Fibroblast of skin of abdomen (primary cell): ENCODE measurements at places on chromosomes 16 and 17.

- DNase-seq = no peak
Measured at GRCh38 chr17:6159541-6160231, 89.5 kb downstream of the WSCD1 start.

DNA sequence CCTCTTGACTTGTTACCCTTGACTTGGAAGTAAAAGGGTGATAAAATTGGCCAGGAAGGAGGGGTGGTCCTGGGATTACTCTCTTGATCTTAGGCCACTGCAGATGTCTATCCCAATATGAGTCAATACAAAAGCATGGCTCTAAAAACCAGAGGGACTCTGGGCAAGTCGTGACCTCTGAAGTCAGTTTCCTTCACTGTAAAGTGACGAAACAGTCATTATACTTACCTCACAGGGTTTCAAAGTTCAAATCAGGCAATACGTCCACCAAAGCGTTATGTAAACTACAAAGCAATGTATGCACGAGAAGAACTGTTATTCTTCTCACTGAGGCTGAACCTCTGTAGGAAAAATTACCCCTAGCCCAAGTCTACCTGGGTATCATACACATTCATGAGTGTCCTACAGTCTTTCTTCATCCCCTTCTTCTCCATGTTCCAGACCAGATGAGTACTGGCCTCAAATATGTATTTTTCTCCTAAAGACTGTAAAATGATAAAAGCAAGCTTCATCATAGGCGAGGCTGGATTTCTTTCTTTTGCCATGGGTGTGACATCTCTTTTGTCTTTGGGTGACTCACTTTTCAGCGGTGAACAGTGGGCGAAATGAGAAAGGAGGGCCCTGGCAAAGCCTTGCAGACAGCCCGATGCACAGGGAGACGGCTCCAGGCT, 34.5 kb upstream of the CLEC18B start:
- DNase-seq = no peak

DNA sequence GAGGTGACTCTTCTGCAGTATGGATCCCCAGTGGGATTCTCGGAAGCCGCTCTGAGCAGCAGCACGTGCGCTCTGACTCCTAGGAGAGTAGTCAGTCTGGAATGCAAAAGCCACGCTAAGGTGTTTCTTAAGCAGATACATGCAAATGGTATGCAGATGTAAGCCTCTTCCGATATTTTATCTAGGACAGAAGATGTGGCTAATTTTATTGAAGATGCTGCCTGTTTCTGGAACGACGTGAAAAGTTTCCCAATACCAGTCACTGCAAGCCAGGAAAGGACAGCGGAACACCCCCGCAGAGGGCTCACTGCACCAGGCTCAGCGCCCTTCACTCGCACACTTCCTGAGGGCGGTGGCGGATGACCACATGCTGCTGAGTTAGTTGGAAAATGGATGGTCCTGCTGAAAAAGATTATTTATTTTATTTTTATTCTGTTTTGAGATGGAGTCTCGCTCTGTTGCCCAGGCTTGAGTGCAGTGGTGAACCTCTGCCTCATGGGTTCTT, 10.1 kb downstream of the FADS6 start:
- peak; percentile 16 for DNase-seq

DNA sequence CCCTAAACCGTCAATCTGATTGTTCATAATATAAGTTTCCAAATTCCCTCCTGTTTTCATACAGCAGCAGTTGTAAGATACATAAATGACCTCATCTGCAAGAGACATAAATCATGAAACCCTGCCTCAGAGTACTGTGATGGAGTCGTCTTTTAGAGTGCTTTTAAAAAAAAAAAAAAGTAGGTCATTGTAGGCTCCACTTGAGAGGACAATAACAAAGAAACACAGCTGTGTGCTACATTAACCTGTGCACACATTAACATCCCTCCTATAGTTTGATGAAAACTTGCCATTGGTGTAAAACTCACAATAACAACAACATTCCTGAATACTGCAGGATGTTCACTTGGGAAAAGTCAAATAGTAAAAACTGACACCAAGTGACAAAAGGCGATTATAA, 56.5 kb downstream of the XPO6 start:
- no peak for DNase-seq

- no peak for DNase-seq
Measured at GRCh38 chr17:61376931-61377838, 22.5 kb upstream of the TBX2 start.

- DNase-seq = peak; percentile 28
Measured at GRCh38 chr17:18259621-18260331, 686 bp upstream of the MIEF2 start.

DNA sequence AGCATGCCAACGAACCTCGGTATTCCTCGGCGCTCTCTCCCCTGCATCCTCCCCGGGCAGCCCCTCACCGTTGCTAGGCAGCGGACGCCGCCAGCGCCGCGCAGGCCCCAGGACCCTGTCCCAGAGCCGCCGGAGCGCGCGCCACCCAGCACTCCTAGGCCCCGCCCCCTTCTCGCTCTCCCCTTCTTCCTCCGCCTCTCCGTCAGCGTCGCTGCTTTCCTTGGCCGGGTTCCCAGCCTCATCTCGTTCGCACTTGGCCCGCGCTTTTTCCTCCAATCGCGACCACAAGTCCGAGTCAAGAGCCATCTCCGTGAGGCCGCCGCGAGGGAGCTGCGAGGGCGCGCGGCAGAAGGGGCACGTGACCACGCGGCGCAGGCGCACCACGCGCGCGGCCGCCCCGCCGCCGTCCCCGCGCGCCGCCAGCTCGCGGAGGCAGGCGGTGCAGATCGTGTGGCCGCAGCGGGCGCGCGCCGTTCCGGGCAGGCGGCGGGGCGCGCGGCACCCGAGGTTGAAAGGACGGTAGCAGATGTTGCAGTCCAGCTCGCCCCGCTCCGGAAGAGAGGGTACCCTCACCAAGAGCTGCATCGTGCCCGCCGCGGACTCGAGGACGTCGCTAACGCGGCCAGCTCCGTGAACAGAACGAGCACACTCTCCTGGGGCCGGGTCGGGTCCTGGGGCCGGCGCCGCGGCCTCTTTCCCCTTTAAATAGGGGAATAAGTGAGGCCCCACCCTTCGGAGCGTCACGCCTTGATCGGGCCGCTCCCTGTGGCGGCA, at the start of gene RNF227:
TSS of gene RNF227 (minus strand) at position 679 of the 774 bp plus-strand sequence. CDS start at position 585, 94 bp downstream.
- peak; percentile 98 for DNase-seq

- no peak for DNase-seq
Measured at GRCh38 chr17:45703348-45703747, 80.8 kb upstream of the CRHR1 start.

DNA sequence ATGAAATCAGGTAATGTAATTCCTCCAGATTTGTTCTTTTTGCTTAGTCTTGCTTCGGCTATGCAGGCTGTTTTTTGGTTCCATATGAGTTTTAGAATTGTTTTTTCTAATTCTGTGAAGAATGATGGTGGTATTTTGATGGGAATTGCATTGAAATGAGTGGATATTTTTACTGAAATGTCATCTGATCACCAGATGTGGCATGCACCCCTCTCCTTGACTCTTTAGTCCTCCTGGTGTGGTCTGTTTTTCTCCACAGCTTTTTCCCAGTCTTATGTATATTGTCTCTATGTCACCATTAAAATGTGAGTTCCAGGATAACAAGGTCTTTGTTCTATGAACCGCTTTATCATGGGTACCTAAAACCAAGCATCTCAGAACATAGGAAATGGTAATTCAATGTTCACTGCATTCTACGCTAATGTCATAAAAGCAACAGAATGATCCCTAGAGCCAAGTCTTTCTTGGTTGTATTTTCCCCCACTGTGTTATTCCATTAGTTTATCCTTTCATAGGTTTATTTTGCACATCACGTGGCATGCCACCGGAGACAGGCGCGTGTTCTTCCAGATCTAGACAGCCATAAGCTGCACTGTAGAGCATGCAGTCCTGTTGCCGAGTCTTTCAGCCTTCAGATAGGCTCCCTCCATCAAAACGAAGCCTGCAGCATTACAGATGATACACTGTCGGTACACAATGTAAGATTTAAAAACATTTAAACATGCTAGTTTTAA, 172.5 kb downstream of the RPTOR start:
- DNase-seq = peak; percentile 73

GRCh38 chr16:67766291-67766690, 40.1 kb downstream of the RANBP10 start:
- DNase-seq = no peak

DNA sequence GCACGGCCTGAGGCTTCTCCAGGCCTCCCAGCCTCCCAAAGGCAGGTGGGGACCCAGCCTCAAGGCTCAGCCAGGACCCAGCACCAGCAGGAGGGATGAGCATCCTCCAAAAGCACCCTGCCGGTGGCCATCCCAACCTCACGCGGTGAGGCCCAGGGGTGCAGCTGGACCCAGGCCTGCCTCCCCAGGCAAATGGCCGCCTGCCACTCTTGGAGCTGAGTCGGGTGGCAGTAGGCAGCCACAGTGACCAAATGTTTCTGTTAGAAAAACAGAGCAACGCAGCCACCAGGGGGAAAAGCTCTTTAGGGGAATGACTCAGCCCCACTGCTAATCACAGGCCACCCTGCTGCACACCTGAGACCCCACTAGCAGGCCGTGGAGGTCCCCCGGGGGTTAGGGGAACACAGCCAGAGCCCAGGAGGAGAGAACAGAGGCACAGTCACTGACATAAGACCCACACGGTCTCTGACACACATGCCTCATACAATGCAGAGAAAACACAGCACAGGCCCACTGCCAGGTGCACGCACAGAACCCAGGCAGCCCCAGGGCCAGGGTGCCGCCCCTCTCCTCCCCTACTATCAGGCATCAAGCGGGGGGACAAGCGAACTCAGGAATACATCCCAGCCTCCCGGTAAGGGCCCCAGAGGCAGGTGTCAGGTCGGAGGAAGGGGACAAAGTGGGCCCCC, 12.4 kb downstream of the BCAR1 start:
- DNase-seq = no peak

- no peak for DNase-seq
Measured at GRCh38 chr16:51938861-51939260, 608.1 kb downstream of the TOX3 start.
